ENCODE measurements at places on chromosomes 5 and 9.

GRCh38 chr5:133222521-133222920 lies 170.7 kb downstream of the HSPA4 start:
- no peak for DNase-seq

DNA sequence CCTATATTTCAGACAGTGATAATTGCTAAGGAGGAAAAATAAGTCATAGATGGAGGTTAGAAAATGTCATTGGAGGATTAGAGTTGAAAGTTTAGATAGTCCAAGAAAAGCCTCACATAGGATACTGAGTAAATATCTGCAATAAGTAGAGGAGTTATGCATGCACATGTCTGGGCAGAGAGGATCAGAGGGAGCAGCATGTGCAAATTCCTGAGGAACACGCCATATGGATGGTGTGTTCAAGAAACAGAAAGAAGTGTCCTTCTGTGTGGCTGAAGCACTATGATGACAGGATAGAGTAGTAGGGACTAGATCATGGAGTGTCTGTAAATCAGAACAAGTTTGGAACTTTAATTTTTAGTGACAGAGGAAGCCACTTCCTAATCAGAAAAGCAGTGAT lies 52.2 kb downstream of the SGCD start:
- no peak for DNase-seq

- DNase-seq = no peak
These were observed at the start of gene KCNIP1 for GRCh38 chr5:170503990-170504596. Gene KCNIP1 (plus strand): TSS chr5:170504020.

DNA sequence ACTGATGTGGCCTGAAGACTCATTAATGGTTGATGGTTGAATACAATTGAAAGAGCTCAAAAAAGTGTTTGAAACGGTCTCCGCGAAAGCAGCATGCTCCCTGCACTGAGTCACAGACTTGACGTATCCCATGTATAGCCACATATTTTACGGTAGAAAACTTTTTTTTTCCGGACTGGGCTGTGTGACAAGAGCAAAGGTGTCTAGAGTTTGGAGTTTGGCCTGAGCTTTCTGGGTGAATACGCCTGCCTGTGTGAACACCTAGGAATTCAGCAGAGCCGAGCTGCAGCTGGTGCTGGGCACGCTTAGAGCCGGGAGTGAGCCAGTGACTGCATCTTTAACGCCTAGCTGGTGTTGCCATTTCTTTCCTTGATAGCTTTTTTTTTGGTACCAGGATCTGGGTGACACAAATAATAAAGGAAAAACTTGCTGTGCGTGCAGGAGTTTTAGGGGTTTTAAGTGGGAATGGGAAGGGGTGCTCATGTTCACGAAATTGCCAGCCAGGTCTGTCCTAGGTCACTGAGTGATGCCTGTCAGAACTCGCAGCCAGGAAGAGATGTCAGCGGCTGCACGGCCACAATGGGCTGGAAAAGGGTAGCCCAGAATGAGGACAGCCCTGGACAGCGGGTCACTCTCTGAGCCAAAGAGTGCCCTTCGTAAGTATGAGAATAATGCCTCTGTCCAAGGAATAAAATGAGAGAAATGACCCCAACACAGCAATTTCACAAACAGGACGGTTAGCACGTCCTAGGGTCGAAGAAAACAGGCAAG lies 51.7 kb downstream of the PSMB7 start:
- DNase-seq = no peak

DNA sequence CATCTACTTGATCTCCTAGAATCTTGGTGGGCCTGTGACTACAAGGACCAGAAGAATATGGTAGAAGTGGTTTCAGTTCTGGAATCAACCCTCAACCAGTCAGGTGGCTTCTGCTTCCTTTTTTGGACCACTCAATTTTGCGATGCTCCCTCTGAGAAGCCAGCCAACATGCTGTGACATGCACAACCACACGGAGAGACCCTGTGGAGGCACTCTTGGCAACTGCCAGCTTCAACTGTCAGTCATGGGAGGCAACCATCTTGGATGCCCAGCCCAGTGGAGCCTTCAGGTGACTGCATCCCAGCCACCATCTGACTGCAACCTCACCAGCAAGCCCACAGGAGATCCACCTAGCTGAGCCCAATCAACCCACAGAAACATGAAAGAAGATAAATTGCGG lies 137.3 kb downstream of the FAM114A2 start:
- DNase-seq = no peak

DNA sequence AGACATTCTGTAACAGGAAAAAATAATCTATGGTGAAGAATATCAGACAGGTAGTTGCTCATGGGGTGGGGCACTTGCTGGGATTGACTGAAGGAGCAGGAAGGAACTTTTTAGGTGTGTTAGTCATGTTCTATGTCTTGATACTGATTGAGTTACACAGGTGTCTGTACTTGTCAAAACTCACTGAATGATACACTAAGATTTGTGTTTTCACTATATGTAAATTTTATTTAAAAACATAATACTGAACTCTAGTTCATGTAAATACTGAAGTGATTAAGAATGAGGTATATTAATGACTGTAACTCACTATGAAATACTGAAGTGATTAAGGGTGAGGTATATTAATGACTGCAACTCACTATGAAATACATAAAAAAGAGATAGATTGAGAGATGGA lies 28.5 kb downstream of the IL6ST start:
- no peak for DNase-seq

DNA sequence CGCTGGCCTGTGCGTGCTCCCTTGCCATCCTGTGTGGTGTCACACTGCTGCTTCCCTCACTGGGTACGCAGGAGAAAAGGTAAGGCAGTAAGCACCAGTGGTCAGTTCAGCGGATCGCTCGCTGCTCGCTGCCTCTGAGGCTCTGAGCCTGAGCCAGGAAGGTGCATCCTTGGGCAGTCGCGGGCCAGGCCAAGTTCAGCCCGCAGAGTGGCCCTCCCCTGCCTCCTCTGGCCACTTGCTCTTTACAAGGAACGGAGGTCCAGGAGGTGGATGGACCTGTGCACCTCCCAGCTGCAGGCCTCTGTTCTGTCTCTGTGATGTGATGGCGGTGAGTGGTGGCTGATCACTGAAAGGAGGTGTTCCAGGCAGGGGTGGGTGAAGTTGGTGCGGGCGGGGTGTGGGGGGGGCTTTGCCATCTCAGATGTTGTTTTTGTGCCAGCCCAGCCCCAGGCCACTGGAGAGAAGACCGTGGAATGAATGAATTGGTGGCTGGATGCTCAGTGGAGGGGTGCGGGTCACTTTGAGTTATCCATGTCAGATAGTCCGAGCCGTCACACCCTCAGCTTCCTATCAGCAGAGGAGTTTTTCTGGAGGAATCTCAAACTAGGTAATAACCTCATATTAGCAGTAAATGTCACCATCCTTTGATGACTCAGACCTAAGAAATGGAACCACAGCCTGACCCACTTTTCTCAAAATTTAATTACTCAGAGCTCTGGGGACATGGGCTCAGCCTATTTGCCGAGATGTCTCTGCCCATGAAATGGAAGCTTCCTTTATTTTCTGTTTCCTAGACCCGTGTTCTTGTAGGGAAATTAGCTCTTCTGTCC lies 7.3 kb downstream of the COL5A1 start:
- DNase-seq = no peak

DNA sequence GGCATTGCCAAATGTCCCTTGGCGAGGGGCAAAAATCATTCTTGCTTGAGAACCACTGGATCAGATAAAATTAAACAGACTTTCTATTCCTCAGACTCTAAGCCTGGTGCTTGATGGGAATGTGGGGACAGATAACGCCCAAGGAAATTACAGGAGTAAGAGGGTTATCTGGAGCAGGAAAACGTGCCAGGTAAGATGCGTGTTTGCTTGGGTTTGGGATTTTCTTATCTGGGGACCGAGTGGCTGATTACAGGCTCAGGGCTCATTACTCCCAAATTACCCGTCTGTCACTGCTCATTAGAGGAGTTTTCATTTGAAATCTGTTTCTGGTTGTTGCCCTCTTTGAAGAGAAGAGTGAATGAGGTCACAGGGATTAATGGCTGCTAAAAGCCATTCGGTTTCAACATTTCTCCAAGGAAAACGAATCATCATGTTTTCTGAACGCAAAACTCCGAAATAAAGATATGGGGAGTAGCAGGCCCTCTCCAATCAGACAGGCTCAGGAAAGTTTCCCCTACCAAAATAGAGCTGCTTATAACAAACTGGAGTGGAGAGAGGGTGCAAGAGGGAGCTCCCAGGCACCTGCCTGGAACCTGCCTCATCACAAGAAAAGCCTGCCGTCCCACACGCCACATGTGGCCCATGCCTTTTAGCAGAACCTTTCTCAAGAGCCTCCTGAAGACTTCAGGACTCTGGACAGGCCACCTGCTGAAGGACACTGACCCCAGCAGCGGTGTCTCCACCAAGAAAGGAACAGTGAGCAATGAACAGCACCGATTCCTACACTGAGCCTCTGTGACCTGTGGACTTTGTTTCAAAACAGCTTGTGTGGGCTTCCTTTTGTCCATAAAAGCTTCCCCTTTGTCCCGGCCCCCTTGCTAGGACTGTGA lies 136.4 kb downstream of the ICE1 start:
- no peak for DNase-seq

GRCh38 chr9:87716141-87716540 lies 9.8 kb upstream of the CTSL start:
- DNase-seq = no peak

- DNase-seq = no peak
These were observed 67.6 kb upstream of the NR5A1 start for GRCh38 chr9:124574534-124575375.

DNA sequence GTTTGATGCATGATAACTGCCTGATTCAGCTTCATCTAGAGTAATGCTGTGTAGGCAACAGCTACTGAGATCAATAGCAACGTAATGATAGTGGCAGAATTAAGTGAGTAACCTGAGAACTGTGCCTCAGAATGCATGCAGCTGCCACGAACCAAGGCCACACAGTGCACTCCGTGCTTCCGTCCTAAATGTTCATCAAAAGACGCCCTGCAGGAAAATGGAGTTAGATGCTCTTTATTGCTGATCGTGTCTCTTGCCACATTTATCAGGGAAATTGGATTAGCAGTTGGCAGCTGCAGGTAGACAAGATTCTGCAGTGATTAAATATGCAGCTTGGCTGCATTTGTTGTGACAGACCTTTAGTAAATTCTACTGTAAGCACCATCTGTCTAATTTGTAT lies 107.7 kb upstream of the TLX3 start:
- DNase-seq = no peak

GRCh38 chr5:36877667-36878391 lies 1.3 kb downstream of the NIPBL start:
- no peak for DNase-seq

- no peak for DNase-seq
These were observed 9.8 kb downstream of the SPIN1 start for GRCh38 chr9:88398016-88398415.

GRCh38 chr5:72842816-72843215 lies 26.4 kb downstream of the TNPO1 start:
- no peak for DNase-seq

DNA sequence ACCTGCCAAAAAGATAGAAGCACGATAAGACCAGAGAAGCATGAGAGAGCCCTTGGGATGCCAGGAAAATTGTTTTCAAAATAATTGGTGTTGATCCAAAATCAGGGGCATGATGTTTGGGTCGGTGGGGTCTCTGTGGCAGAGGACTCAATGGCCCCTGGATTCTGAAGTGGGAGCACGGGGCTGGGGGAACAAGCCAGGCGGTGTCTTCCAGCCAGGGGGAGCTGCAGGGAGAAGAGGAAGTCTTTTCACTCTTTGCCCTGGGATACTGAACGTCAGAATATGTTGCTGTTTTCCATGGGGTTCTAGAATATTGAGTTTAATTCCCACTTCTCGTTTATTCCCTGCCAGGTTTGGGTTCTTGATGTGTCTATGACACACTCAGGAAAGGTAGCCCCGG lies 20.4 kb downstream of the TSPAN17 start:
- DNase-seq = no peak

- no peak for DNase-seq
These were observed 611.1 kb downstream of the ACTL7B start for GRCh38 chr9:108244686-108245085.

DNA sequence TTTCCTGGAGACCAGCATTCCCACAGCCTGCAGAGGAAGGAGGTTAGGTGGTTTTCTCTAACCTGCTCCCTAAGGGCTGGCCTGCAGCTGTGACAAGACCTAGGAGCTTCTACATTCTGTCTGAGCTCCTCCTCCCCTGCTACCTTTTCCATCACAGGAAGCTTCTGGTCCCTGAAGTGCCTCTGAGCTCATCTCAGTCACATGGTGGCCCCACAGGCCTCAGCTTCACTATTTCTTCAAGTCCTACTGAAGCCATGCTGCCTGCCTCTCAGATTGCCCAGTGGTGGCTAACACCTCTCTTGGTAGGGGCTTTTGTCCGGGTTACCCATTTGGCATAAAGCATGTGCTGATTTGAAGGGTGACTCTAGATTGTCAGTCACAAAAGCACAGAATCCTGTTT lies 259.4 kb downstream of the CRB2 start:
- no peak for DNase-seq

DNA sequence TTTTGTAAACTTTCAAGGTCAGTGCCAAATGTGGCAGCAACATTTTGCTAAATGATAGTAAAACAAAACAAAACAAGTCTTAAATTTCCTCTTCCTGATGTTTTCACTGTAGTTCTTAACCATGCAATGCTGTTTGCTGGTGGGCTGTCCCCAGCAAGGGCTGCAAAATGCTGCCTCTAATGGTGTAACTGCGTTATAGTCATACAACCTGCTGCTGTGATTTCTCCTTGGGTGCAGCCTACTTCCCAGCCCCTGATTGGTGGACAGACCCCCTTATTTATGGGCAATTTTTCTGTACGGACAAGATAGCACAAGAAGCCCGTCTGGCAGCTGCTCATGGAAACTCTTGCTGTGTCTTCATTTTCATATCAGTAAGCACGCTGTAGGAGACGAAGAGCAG lies 26.6 kb upstream of the PIP5K1B start:
- DNase-seq = no peak

GRCh38 chr5:13664377-13664776 lies 280.1 kb downstream of the DNAH5 start:
- no peak for DNase-seq

GRCh38 chr9:110728058-110728457 lies 59.5 kb downstream of the MUSK start:
- DNase-seq = no peak

DNA sequence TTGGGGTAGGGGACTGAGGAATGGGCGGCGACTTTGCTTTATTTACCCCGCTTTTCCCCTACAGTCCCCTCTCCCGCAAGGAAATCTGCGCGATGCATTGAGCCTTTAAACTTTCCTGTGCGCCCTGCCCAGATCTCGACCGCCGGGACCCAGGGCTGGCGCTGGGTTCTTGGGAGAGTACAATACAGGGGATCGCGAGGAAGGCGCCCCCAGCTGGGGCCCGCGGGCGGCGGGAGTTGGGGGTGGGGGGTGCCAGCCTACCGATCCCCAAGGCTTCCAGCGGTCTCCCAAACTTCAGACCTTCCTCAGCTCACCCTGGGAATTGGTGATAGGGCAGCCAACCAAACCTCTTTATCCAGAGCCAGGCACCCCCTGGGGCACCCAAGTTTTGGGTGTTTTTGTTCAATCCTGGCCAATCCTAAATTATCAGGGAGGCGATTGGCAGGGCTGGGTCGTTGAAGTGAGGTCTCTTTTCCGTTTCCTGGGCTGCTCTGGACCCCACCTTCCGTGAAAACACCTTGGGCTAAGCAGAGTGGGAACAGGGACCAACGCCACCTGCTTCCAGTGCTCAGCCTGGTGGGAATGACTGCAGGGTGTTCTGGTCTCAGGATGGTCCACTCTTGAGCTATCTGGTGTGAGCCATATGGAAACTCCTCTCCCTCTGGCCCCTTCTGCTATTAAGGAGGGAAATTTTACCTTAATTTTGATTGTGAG lies 51.4 kb upstream of the DAB2IP start:
- DNase-seq = no peak

Data from stimulated activated CD4-positive, alpha-beta T cell treated with anti-CD3 and anti-CD28 coated beads, Interleukin-1b, Interleukin-23, amount 100 ng/mL, for 1 hour (primary cell).